ENCODE measurements at places on chromosomes 11 and 22.

GRCh38 chr11:130415731-130416529, 12.5 kb downstream of the ADAMTS8 start:
- no peak for DNase-seq

DNA sequence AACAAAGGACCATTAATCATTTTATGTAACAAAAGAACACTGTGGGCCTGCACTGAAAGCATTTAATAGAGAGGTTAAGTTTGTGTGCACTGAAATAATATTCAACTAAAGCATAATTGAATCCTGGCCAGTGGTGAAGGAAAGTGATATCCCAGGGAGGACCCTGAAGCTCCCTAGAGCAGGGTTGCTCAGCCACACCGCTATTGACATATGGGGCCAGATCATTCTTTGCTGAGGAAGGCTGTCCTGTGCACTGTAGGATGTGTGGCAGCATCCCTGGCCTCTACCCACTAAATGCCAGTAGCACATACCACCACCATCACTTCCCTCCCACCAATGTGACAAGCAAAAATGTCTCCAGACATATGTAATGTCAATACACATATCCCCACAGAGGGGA, 166.1 kb upstream of the MTNR1B start:
- no peak for DNase-seq

DNA sequence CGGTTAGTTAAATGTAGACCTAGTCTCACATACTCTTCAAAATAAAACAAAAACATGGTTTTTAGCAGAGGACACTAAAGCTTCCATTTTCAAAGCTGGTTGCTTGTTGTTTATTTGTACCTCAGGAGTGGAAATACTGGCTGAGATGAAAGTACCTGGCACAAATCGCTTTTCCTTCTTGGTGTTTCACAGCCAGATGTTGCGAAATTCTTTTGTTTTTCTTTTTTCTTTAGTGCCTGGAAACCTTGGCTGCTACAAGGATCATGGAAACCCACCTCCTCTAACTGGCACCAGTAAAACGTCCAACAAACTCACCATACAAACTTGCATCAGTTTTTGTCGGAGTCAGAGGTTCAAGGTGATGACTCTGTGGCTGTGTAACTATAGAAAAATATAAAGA, 48.3 kb downstream of the KREMEN1 start:
- no peak for DNase-seq

DNA sequence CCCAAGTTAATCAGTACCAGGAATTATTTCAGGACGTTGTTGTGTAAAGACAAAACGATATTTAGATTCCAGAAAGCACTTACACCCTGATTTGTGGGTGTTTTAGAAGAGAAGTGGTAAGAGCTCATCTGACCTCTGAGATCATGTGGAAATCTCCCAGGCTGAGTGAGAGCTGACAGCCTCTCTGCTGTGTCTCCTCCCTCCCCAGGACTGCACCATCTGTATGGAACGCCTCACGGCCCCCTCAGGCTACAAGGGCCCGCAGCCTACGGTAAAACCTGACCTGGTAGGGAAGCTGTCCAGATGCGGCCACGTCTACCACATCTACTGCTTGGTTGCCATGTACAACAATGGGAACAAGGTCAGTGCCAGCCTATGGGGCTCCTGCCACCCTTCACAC, 20.0 kb downstream of the DTX4 start:
- DNase-seq: no peak

- no peak for DNase-seq
These were observed 99.2 kb upstream of the RASSF10 start for GRCh38 chr11:12909879-12910278.

DNA sequence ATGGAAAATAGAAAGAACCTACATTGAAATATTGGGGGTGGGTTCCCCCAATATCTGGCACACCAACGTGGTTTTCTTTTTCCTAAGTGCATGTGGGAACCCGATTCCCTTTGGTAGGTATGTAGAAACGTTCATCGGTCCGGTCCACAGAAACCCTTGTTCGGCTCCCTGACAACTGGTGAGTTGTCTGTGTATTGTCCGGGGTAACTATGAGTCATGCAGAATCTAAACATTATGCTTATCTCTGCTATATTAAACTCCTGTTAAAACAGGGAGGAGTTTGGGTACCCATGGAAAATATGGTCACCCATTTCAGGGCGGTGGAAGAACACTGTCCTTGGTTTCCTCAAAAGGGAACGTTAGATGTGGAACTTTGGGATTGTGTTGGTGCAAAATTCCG, 25.1 kb upstream of the ALDH3B2 start:
- no peak for DNase-seq

DNA sequence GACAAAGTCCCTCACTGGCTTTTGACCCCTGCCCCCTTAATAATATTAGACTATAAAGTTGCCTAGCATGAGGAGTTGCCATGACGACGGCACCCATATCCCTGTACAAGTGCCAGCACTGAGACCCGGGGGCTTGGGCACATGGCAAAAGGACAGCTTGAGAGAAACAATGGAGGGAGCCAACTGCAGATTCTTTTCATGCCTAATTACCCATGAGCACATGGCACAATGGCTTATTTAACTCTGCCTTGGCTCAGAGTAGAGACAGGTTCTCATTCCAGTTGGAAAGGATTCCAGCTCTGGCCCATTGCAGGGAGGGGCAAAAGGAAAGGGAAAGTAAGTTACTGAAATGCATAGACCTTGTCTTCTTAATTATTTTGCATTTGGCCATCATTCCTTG, 261.2 kb upstream of the UBASH3B start:
- DNase-seq: no peak

All from stimulated activated CD8-positive, alpha-beta memory T cell treated with anti-CD3 and anti-CD28 coated beads, Interleukin-4, amount 100 ng/mL, for 1 hour (primary cell).